ENCODE measurements at places on chromosomes 12 and 14.

GRCh38 chr12:19575337-19576243 is 136.3 kb downstream of the AEBP2 start:
- no peak for DNase-seq

- no peak for DNase-seq
These were observed 89.3 kb downstream of the SLCO1B1 start for GRCh38 chr12:21220266-21220665.

DNA sequence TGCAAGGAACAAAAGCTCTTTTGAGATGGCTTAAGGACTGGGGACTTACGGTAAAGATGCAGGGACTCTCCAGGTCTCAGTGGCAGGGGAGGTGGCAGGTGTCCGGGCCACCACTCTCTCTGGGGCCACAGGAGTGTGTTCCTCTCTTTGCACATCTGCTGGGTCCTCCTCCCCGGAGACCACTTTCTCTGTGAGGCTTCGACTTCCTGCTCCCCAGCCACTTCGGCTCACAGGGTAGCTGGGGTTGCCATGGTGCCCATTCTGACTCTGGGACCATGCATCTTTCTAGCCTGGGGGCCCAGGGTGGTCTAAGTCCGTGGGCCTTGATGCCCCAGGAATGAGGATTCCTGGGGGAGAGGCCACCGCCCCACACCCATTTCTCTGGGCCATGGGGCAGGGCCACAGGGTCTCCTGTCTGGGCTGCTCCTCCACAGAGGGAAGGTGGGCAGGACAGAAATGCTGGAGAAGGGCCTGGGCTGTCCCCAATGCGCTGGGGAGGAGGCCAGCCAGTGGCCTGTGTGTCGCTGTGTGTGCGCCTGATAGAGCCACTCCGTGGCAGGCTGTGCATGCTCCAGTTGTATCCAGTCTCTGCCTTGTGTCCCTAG is 38.5 kb downstream of the CCDC92 start:
- DNase-seq: no peak

DNA sequence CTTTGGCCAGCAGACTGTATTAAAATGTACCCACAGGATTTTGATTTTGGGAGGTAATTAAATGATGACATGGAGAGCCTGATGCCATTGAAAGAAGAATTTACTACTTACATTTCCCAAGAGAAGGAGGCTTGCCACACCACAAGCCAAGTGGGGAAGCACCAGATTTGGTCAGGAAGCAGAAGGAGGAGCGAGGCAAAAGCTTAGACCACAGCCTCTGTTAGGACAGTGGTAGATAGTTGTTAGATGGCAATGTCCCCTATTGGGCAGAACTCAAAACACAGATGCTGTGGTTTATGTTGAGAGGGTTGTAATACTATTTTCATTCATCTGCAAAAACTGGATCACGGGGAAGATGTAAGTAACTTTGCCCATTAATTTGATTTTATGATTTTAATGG is 709.4 kb downstream of the VRK1 start:
- DNase-seq: no peak

GRCh38 chr12:27143256-27144069 is 61.1 kb upstream of the C12orf71 start:
- no peak for DNase-seq

GRCh38 chr12:129530984-129531383 is 372.8 kb downstream of the TMEM132D start:
- no peak for DNase-seq

- DNase-seq: no peak
These were observed 10.6 kb upstream of the CYP46A1 start for GRCh38 chr14:99673305-99674063.

GRCh38 chr12:8894986-8895385 is 19.3 kb upstream of the PHC1 start:
- no peak for DNase-seq

GRCh38 chr14:61591862-61592261 is 103.5 kb upstream of the HIF1A start:
- no peak for DNase-seq

DNA sequence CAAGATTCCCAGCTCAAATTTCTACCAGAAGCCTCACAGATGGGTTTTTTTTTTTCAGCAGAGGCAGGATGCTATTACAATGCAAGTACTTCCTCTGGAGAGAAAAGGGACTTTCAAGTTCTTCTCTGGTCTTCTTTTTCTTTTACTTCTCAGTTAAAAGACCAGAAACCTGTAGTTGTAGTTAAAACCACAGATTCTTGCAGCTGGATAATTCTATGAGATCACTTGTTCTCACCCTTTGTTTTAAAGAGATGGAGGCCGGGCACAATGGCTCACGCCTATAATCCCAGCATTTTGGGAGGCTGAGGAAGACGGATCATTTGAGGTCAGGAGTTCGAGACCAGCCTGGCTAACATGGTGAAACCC is 47.6 kb upstream of the OVCH1 start:
- DNase-seq: no peak

GRCh38 chr12:42213023-42213422 is 25.0 kb downstream of the YAF2 start:
- no peak for DNase-seq

GRCh38 chr14:74661726-74662450 is 49.9 kb upstream of the LTBP2 start:
- DNase-seq: no peak

GRCh38 chr12:30932881-30933280 is 6.3 kb downstream of the TSPAN11 start:
- DNase-seq: no peak

DNA sequence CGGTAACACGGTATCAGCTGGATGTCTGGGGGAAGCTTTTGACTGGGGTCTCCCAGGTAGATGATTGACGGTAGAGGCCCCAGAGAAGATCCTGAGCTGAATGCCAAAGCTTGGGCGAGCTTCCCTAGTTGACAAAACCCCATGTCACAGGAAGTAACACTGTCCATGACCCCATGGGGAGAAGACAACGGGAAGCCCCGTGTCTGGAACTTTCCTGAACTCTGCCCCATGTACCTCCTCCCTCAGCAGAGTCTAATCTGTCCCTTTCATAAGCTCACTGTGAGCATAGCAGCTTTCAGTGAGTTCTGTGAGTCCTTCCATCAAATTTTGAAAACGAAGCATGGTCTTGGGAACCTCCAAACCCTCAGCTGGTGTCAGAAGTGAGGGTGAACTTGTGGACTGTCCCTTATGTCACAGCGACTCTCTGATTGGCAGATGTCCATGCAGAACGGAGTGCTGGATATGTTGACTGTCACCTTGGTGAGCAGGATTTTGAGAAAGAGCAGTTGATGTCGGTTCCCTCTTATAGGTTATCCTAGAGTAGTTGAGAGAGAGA is 29.7 kb upstream of the BEGAIN start:
- DNase-seq: no peak

DNA sequence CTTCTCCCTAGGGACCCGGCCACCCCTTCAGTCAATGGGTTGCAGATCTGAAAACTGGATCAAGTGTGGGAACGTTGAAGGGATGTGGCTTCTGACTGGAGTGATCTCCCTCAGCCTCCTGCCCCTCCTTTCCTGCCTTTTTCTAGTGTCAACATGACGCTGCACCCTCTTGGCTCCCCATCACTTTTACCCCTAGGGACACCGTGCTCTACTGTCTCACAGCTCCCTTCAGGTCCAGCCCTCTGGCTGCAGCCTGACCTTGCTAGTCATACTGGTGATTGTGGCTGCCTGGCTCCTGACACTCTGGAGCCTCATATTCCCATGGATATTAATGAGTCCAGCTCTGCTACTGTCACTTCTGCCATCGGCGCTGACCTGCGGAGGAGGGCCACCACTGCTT is 51.5 kb upstream of the RASSF3 start:
- no peak for DNase-seq

- peak; percentile 43 for DNase-seq
These were observed 24.5 kb downstream of the GPRC5D start for GRCh38 chr12:12927211-12928079.

DNA sequence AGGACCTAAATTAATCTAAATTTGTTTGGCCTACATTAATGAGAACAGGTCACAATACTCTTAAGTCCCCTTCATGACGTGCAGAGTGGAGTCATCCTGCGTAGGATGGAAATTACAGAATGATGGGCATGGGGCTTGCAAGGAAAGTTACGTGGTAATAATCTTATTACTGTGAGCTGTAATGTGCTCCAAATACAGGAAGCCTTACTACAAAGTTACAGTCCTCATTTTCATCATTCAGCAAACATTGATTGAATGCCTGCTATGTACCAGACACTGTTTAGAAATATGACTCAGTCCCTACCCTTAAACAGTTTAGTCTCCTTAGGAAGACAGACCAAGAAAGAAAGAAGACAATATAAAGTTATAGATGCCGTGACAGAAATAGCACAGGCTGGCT is 9.4 kb downstream of the HIGD1C start:
- DNase-seq: no peak

DNA sequence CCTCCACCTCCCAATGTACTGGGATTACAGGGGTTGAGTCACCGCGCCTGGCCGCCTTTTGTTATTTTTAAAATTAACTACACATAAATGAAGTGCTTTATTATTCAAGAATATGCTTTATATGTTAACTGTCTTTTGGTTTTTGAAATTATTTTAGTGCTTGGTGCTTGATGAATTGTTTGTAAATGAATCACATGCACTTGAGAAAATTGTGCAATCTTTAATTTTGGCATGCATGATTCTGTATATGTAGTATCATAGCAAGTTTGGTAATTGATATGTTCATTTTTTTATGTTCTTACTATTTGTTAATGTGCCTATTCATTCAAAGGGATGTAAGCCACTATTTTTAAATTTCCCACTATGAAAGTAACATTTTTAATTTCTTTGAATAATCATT is 440.9 kb downstream of the NAV3 start:
- no peak for DNase-seq

GRCh38 chr12:1630827-1631591 is 2.0 kb downstream of the WNT5B start:
- DNase-seq: no peak

DNA sequence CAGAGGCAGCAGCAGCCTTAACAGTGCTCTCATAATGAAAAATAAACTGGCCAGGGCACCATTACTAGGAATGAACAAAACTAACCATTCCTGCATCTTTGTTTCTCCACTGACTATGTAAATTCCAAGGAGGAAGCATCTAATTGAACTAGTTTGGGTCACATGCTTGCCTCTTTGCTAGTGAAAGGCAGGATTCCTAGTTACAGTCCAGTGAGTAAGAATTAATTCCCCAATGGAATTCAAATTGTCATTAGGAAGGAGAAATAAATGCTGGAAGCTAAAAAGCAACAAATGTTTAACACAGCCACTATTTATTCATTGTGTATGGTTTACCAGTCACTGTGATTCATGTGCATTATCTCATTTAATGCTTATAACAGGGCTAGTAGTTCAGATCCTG is 316.0 kb downstream of the CCDC91 start:
- DNase-seq: no peak

- DNase-seq: no peak
These were observed 24.6 kb downstream of the SRRM4 start for GRCh38 chr12:119005913-119006312.

DNA sequence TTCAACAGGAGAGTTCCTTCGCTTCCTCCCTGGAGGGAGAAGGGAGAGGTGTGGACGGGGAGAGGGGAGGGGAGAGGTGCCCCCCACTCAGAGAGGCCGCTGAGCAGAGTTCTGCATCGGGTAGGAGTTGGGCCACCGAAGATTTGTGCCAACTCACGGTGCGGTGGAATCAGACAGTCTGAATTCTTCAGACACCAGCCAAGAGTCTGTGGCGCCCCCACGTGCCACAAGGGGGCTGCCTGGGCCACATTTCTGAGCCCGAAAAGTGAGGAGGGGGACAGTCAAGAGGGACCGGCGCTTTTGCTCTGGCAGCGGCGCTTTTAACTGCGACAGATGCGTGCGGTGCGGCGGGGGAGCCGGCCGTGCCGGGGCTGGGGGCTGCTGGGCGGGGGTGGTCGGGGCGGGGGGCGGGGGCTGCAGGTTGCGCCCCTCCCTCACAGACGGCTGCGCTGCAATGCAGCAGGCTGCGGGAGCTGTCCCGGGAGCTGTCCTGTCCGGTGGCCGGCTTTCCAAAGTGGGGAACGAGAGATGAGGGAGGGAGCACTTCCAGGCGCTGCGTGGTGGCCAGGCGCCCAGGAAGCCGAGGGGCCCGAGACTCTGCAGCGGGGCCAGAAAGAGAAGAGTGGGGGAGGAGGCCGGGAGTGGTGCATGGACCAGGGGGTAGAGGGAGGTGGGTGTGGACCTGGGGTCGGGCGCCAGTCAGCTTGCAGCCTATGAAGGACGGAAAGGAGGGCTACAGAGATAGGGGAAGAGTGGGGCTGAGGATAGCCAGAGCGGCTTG is 975 bp upstream of the RTL1 start:
- no peak for DNase-seq

DNA sequence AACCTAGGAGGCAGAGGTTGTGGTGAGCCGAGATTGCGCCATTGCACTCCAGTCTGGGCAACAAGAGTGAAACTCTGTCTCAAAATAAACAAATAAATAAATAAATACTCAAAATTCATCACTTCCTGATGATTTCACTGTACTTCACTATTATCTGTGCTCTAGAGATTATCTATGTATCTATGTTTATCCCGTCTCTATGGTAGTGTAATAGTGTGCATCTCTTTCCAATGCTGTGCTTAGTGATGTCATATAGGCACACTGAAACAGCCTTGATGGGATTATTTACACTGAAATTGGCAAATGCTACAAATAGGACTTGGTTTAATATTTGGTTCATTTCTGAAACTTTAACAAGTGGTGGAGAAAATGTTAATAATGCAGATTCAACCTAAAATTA is 6.5 kb downstream of the CAPS2 start:
- DNase-seq: no peak

GRCh38 chr14:76101391-76102379 is 50.0 kb upstream of the GPATCH2L start:
- no peak for DNase-seq

GRCh38 chr12:80598004-80598606 is 109.3 kb upstream of the MYF6 start:
- DNase-seq: no peak

- DNase-seq: no peak
These were observed 729.0 kb downstream of the SLC6A15 start for GRCh38 chr12:84183576-84183975.

DNA sequence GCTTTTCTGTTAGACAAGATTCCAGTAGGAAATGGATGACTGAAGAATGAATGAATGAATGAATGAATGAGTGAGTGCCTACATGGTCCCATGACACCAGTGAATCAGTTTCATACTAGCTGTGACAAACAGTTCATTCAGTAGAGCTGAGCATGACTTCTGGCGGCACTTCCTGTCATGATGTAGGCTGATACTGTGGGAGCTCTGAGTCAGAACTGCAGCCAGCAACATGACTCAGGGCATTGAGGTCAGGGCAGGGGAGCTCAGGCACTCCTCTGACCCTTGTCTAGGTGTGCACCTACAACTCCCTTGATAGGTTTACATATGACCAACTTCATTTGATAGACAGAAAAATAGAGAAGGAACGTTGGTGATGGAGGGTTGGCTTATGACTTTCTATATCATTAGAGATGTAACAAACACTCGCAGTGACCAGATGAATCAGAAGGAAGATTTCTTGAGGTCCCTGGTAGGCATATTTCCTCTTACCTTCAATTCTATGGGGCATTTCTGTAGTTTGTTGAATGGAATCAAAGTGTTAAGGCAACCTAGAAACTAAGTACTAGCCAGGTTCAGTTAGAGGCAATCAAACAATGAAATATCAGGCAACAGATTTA is 139.3 kb upstream of the ARHGAP5 start:
- DNase-seq: peak; percentile 75
